ENCODE measurements at places on chromosomes 7 and 10.

- no peak for DNase-seq
Measured at GRCh38 chr7:5610500-5611186, 170.8 kb downstream of the RNF216 start.

- peak; percentile 31 for DNase-seq
Measured at GRCh38 chr10:60828489-60828852, 50.2 kb downstream of the CDK1 start.

DNA sequence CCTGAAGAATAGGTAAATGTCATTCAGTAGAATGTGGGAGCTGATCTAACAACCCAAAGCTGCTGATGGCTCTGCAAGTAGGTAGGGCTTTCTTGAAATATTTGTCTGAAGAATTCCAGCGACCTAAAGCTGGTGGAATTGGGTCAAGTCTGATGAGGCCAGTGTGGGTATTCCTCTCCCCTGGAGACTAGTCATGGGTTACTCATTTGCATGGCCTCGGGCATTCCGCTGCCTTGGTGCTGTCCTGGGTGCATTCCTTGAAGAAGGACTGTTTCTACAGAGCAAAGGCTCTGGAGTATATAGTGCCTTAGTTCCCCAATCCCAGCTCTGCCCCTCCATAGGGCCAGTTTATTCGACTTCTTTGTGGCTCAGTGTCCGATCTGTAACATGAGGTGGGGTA is 19.2 kb downstream of the PDK4 start:
- DNase-seq, result peak; percentile 6

GRCh38 chr7:97009753-97010732 is 4.7 kb downstream of the DLX6 start:
- no peak for DNase-seq

DNA sequence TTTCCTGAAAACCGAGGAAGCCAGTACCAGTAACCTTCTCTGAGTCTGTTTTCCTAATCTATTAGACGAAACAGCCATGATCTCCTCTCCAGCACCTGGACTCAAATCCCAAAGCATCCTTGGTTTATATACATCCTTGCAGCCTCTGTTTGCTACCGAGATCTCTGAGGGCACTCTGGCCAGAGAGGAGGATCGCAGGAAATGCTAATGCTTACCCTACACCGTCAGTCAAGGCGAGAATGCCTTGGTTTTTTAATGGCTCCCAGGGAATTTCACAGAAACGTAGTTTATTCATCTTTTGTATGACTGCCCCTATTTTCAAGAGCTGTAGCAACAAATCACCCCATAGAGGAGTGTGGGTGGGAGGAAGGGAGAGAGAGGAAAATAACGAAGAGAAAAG is 91.5 kb upstream of the CALN1 start:
- DNase-seq, result no peak

DNA sequence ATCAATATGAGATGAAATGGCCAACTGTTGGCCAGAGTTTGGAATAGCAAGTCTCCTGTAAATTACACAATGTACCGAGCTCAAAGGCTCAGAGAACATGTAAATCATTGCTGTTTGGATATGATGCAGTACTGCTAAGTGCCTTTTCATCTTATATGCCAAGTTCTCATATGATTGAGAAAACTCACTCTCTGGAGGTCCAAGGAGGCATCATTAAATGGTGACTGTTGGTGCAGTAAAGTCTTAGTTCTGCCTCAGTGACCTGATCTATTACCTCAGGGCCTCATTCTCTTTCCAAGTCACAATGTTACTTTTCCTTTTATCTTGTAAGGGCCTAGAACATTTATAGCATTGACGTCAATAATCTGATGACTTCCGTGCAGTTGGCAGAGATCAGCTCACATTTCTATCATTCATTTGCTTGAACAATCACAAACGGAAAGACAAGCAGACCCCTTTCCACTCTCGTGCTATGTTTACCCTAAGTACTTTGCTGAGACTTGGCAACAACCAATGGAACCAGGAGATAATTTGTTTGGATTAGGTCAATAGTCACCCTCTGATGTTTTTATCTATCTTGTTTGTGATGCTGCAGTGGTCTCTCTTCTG is 32.6 kb upstream of the PDK4 start:
- no peak for DNase-seq

DNA sequence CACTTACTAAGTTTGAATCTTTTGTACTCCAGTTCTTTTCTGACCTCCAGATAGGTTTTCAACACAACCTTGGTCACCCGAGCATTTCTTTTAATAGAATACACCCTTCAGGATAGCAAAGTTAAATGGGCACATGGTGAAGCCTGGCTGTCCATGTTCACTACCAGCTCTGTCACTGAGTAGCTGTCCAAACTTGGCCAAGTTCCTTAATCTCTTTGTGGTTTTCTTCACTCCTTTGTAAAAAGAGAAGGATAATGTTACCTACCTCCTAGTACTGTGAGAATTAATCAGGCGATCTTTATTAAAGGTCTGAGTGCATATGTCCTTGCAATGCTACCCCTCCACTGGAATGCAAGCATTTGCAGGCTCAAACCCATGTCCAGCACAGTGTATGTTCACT is 128.1 kb upstream of the PTPRZ1 start:
- no peak for DNase-seq

- no peak for DNase-seq
Measured at GRCh38 chr7:348962-349743, 59.2 kb downstream of the FOXL3 start.

GRCh38 chr7:82036146-82036886 is 266.5 kb upstream of the HGF start:
- peak; percentile 88 for DNase-seq

DNA sequence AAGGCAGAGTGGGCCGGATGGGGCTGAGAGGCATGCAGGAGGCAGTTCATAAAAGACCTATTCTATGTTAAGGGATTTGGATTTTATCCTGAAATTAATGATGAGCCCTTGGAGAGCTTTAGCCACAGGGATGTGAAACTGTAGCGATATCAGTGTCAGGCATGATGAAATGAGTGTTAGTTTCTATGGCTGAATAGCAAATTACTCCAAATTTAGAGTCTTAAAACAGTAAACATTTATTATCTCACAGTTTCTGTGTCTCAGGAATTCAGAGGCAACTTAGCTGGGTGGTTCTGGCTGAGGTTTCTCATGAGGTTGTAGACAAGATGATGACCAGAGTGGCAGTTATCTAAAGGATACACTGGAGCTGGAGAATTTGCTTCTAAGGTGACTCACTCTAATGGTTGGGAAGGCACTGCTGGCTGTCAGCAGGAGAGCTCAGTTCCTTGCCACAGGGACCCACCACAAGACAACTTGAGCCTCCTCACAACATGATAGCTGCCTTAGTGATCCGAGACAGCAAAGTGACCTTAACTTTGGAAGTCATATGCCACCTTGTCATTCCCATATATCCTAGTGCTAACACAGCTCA is 36.7 kb upstream of the SFTPD start:
- peak; percentile 37 for DNase-seq

DNA sequence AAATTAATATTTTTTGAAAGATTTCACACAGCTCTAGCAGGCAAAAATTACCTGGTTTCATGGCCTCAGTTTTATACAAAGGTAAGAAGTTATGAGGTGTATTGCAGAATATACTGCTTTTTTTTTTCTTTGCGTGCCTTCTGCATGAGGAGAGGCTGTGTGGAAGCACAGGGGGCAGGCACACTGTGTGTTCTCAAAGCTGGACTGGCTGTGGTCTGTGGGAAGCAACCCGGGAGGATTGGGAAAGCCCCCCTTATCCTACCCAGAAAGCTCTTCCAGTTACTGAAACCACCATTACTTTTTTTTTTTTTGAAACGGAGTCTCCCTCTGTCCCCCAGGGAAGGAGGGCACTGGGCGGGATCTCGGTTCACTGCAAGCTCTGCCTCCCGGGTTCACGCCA is 25.0 kb downstream of the ADARB2 start:
- DNase-seq, result no peak

- DNase-seq, result no peak
Measured at GRCh38 chr10:132507409-132507955, 30.1 kb upstream of the INPP5A start.

DNA sequence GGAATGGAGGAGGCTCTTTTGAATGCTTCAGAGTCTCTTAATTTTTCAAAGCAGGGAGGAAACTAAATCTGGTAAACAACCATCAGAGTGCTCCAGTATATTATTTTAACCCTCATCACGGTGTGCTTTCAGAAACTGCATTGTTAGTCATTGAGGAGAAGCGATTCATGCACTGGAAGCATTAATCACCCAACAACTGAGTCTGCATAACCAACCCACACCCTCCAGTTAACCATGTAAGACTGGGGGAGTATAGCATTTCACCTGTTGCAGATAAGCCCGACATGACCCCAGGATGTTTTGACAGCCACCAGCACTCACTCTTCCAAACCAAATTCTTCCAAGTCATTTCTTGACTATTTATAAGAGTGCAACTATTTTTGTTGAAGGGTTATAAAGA is 257.6 kb downstream of the GATA3 start:
- no peak for DNase-seq

GRCh38 chr10:6473901-6474370 is 106.1 kb downstream of the PRKCQ start:
- peak; percentile 1 for DNase-seq

DNA sequence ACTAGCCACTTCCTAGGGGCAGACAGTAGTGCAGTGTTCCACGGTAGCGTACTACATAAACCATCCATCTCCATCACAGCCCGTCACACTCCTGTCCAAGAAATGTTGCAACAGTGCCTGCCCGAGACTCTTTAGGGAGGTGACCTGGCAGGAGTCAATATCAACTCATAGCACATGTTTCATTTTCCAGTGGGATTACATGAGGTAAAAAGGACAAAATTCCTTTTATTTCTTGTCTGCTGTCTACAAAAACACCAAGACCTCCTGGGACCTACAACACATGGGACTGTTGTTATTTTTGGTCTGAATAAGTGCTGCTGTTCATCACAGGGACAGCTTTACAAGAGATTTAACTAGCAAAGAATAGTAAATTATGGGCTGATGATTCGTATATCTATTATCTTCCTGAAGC is 99.9 kb downstream of the MPP7 start:
- DNase-seq, result peak; percentile 57

DNA sequence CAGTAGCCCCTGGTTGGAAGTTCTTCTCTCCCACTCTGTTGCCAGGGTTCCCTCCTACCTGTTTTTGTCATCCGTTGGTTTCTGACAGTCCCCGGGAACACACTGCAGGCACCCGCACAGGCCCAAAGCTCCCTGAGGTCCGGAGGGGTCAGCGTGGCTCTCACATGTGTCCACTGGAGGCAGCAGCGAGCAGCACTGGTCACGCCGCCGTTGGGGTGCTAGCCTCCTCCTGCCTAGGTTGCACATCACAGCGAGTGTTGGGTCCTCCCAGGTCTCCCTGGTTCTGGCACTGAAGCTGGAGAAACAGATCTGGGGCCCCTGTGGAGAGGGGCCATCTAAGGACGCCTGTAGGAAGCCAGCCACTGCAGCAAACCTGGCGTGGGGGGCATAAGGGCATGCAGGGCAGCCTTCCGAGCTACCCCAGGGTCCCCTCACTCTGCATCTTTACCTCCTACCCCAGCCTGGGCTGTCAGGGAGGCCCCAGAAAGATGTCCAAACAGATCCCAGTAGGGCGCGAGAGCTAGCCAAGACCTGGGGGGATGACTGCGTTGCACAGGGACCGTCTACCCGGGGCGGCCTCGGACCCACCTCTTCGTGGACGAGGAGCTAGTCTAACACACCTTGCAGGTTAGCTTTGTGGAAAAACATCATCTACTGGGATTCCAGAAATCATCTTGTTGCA is 28.9 kb downstream of the LRRC27 start:
- DNase-seq, result no peak

- DNase-seq, result no peak
Measured at GRCh38 chr7:46982928-46983327, 599.0 kb downstream of the TNS3 start.

DNA sequence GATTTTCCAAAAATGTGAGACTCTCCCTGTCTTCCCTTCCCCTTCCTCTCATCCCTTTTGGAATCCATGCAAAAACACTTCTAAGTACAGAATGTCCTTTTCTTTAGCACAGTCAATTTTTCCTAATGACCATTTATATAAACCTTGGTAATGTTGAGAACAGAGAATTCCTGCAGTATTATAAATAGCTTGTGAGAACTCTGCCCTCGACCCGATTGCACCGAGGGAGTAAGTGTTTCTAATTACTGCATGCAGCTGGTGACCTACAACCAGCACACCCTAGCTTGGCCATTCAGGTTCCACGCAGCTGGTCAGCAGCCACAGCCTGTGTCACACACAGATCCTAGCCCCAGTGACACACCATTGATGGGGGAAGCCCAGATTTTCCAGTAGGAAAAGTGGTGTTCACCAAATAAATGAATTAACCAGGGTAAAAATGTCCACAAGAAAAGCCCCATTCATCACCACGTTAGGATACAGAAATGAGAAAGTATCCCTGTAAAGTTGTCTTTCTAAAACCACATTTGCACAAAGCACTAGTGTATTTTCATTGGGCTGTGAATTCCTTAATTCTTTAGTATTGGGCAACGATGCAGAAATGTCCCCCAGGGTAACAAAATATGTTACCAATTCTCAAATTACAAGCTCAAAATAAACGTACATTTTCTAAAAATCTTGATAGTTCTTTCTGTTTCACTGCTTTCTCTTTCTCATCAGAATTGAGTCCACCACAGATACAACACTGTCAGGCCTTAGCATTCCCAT is 499.0 kb upstream of the KLF6 start:
- peak; percentile 91 for DNase-seq

- DNase-seq, result no peak
Measured at GRCh38 chr10:124390471-124391187, 28.1 kb downstream of the OAT start.

GRCh38 chr7:69643708-69644445 is 45.6 kb downstream of the AUTS2 start:
- DNase-seq, result peak; percentile 18

- no peak for DNase-seq
Measured at GRCh38 chr10:95337423-95338160, 46.8 kb upstream of the PDLIM1 start.

DNA sequence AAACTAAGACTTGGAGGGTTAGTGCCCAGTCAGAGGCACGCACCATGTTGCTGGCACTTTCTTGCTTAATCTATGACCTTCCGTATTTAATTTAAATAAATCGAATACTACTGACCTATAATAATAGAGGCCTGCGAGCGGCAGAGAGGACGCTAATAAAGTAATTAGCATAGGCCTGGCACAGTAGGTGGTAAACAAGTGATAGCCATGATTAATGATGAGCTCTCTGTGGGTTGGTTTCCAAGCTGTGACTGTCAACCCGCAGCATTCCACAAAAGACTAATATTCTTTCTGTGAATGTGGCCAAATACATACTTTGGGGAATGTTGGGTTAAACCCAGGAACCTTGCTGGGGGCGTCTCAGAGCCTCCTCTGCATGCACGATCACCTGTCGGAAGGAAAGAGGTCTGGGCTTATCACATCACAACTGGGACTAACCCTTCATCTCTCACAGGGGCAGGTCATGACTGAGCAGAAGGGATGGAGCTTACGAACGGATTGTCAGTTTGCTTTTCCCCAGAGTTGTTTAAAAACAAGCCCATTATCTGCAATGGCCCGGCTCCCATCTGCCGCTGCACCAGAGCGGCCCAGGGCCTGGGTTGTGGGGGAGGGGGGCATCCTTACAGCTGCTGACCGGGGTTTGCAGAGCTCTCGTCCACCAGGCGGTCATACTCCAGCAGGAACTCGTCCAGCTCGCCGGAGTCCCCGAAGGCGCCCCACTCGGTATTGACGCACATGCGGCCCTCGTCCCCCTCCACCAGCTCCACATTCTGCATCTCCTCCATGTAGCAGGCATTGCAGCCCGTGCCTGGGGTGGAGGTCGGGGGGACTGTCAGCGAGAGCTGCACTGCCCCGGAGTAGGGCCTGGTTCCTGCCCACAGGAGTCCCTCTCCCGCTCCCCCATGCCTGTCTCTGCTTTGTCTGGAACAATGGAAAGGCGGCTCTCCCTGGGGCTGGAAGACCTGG is 6.2 kb upstream of the MYL7 start:
- no peak for DNase-seq

Data from fibroblast of skin of scalp (primary cell).